ENCODE measurements at places on chromosomes 3 and 15.

DNA sequence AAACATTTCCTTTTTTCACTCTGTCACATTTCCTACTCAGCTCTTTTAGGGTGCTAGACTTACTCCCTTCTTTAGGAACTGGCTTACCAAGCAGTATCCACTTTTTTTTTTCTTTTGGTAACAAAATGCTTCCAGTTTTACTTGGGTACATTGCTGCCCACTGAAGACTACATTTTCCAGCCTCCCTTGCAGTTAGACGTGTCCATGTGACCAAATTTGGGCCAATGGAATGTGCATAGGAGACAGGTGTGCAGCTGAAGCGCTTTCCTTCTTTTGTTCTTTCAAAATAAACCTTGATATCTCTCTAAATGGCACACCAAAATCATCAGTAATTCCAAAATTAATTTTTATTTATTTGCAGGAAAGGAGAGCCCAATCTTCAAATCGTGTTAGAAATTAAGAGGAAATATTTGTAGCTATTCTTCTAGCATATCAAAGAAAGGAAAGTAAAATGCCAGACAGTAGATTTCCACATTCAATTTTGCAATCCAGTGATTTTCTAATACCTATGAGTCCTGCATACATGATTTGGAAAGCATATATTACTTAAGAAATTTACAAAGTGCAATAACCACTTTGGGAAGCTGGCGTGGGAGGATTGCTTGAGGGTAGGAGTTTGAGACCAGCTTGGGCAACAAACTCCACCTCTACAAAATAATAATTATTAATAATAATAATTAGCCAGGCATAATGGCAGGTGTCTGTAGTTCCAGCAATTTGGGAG is 422.0 kb upstream of the FRG2C start:
- no peak for DNase-seq

GRCh38 chr3:42042747-42043098 is 48.4 kb upstream of the TRAK1 start:
- DNase-seq = no peak

GRCh38 chr3:191373327-191373726 is 43.0 kb upstream of the UTS2B start:
- no peak for DNase-seq

- DNase-seq = no peak
Observed at GRCh38 chr3:170443457-170443856, 24.8 kb downstream of the CLDN11 start.

GRCh38 chr15:87374339-87374738 is 882.2 kb downstream of the NTRK3 start:
- DNase-seq = no peak

DNA sequence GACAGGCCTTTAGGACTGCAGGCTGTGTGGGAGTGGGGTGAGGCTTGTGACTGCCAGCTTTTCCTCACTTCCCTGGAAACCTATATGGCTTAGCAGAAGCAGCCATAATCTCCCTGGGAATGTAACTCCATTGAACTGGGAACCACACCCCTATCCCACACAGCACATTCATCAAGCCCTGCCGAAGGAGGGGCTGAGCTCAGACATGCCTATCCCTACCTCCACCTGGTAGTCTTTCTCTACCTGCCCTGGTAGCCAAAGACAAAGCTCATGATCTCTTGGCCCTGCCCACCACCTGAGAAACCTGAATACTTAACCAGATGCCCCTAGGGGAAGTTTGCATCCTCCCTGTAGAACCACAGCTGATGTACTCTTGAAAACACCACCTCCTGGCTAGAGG is 219.8 kb downstream of the UNC13C start:
- DNase-seq = no peak

GRCh38 chr3:10373686-10374261 is 52.9 kb upstream of the SEC13 start:
- DNase-seq = no peak

- no peak for DNase-seq
Observed at GRCh38 chr3:58470363-58471024, 21.4 kb upstream of the KCTD6 start.

GRCh38 chr3:171165983-171166382 is 139.5 kb upstream of the SLC2A2 start:
- no peak for DNase-seq

Measured in GM10248 (cell line).